ENCODE measurements at places on chromosomes 3 and 15.

GRCh38 chr3:7307410-7307809 lies 446.5 kb downstream of the GRM7 start:
- no peak for DNase-seq

DNA sequence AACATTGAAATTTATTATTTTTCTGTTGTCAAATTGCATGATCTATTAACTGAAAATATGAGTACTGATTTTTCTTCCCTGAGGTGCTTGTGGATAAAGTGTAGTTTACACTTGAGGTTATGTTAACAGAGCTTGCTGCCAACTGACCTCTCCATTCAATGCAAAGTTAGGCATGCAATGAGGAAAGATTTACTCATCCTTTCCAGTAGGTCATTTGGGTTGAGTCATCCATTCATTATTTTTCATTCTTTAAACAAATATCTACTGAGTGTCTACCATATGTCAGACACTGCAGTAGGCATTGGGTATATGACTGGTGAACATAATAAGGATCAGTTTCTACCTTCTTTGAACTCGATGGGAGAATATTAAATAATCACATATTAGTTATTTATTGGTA lies 604.1 kb downstream of the EDEM1 start:
- DNase-seq, result no peak

- no peak for DNase-seq
These were observed 89.9 kb upstream of the FLNB start for GRCh38 chr3:57918123-57918837.

GRCh38 chr3:12879191-12879815 lies 37.9 kb upstream of the RPL32 start:
- DNase-seq, result no peak

GRCh38 chr3:14208977-14209394 lies 30.4 kb downstream of the LSM3 start:
- no peak for DNase-seq

DNA sequence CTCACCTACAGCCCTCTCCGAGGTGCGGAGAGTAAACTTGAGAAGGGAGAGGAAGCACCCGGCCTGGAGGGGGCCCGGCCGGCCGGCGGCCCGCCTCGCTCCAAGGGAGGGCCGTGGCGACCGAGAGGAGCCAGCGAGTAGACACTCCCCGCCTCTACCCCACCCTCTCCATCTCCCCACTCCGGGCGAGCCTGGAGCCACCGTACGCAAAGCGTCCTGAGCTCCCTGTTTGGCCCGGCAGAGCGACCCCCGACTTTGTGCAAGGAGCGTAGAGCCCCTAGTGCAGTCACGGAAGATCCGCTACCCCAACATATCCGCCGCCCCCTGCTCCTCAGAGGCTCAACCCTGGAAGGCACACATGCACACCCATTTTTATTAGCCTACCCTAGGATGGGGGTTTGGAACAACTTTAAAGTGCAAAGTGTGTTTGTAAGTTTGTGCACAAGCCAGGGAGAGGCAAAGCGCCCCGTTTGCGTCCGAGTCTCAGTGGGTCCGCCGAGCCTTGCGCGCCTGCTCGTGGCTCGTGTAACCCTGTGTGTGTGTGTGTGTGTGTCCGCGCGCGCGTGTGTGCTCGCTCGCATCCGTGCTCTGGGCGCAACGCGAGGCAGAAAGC lies 508 bp upstream of the SMAD6 start:
- no peak for DNase-seq

DNA sequence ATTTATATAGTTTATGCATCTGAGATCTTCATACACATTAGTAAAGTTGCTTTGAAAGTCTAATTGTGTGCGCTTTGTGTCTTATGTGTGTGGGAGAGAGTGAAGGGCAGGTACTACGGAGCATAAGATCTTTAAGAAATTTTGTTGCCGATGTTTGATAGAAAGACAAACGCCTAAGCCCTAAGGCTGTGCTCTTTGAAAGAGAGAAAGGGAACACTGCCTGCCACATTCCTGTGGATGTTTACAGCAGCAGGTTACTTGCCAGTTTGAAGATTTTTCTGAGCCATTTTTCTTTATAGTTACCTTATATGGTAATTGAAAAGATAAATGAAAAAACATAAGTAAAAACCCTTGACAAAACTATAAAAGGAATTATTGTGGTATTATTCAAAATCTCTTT lies 17.0 kb downstream of the DTWD1 start:
- no peak for DNase-seq

GRCh38 chr3:107430214-107430995 lies 53.2 kb downstream of the CCDC54 start:
- no peak for DNase-seq

- DNase-seq, result no peak
These were observed 2.5 kb downstream of the PLD1 start for GRCh38 chr3:171807806-171808205.
